ENCODE measurements at places on chromosomes 7 and 10.

DNA sequence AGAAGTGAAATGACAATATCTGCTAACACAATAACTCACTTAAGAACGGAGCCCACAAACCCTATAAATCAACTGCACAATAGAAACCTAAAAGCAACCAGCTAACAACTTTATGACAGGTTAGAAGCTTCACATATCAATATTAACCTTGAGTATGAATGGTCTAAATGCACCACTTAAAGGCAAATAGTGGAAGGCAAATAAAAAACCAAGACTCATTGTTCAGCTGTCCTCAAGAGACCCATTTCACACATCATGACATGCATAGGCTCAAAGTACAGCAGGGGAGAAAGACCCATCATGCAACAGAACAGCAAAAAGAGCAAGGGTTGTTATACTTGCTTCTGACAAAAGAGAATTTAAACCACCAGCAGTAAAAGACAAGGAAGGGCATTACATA, 46.8 kb downstream of the CDC14C start:
- DNase-seq, result no peak

- DNase-seq, result no peak
Measured at GRCh38 chr10:71252220-71252619, 39.9 kb downstream of the UNC5B start.

DNA sequence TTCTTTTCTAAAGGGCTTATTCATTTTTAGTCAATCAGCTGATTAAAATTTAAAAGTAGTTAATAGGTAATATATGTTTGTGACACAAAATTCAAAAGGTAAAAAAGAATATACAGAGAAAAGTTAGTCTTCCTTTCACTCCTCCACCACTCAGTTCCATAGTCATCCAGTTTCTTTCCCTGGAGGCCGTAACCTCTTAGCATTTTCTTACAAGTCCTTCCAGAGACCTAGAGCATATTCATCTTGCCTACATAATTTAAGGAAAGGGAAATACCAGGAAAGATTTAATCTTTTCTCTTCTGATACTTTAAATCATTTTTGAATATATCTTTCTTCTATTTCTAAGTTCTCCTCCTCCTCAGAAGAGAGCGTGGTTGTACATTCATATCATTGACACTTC, 10.1 kb downstream of the GBF1 start:
- no peak for DNase-seq

- peak; percentile 71 for DNase-seq
Measured at GRCh38 chr7:127798023-127798422, 146.0 kb downstream of the SND1 start.

DNA sequence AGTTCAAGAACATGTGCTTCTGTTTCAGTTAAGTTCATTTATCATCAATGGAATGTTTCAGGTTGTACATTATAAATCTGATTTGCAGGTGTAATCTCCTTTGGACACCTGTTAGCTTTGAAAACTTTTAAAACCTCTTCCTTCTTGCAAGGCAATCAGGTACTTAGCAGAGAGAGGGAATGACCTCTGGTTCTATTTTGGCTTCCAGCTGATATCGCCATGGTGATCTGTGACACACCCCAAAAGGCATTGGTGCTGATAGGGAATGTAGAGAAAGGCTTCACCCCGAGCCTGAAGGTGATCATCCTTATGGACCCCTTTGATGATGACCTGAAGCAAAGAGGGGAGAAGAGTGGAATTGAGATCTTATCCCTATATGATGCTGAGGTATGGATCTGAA, 35.4 kb downstream of the ACSL5 start:
- DNase-seq, result peak; percentile 32

DNA sequence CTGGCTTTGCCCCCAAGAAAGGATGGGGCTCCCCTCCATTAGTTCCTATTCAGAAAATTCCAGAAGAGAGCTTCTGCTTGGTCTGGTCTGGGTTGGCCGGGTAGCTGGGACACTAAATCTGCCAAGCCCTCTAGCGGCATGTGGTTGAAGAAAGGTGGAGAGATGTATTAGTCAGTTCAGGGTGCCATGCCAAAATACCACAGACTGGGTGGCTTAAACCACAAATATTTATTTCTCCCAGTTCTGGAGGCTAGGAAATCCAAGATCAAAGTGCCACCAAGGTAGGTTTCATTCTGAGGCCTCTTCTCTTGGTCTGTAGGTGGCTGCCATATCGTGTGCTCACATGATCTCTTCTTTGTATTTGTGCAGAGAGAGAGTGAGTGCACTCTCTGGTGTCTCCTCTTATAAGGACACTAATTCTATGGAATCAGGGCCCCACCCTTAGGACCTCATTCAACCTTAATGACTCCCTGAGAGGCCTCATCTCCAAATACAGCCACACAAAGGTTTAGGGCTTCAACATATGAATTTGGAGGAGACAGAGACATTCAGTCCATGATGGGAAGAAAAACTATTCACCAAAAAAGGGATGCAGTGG, 38.7 kb upstream of the MTPAP start:
- no peak for DNase-seq

DNA sequence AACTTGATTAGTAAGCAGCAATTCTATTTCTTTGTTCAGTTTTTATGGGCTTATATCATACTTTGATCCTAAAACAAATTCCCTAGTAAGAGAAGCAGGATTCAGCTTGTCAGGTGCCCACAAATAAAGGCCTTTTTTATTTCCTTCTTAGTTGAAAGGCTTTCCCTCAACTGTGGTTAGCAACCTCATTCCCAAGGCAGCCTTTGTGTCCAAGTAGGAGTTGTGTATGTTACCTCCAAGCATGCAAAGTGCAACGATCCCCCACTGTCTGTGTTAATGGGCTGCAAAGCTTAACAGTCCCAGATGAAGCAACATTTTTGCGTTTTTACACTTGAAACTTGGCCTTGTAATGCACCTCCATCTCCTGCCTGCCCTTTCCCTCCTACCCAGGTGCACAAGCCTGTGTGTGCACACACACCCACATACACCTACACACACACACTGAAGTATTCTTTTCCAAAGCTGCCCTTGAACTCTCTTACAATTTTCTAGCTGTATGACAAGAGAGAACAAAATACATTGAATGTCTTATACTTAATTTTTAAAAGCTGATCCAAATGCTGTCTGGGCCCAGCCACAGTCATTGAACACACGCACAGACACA, 278.2 kb downstream of the SNX13 start:
- no peak for DNase-seq

DNA sequence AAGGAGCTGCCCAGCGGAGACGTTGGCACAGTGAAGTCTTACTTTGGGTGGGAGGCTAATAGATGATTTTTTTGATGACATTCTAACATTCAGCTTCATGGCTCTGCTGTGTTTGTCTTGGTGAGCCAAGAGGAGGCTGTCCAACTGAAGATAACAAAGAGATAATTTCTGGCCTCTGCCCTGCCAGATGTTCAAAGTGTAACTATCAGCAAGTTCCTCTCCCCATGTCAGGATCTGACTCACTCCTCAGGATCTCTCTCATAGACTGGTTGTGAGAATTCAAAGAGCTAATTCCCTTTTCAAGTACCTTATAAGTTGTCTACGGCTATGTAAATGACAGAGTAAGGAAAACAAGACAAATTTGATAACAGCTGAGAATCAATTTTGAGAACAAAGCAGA, 1340.9 kb downstream of the XPNPEP1 start:
- DNase-seq, result peak; percentile 70

- no peak for DNase-seq
Measured at GRCh38 chr10:93579089-93579488, 12.6 kb downstream of the FFAR4 start.

Data from hematopoietic multipotent progenitor cell treated with erythropoietin and hydrocortisone succinate and interleukin-3 and kit ligand, for 4 days (in vitro differentiated cells).